ENCODE measurements at places on chromosomes 11 and 22. TPM values are rescaled to one million over a fixed set of nuclear protein-coding genes. Genes with fewer than 3 reads are reported as not detected.

KRTAP5-7 gene
- polyA plus RNA-seq = not detected

DNA sequence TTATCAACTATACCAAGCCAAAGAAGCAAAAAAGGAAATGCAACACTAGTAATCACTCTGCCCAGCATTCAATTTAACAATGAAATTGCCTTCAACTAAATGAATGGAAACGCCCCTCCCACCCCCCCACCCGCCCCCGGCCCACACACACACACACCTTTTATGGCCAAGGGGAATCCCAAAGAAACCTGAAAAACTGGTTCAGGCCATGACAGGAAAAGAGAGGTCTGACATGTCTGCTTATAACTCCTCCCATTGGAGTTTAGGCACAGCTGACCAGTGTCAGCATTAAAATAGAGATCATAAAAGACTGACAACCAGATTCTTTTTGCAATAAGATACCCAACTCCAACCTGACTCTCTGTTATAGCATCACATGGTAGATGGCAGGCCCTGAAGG lies 42.6 kb downstream of the ACER3 start:
- no peak for DNase-seq

DNA sequence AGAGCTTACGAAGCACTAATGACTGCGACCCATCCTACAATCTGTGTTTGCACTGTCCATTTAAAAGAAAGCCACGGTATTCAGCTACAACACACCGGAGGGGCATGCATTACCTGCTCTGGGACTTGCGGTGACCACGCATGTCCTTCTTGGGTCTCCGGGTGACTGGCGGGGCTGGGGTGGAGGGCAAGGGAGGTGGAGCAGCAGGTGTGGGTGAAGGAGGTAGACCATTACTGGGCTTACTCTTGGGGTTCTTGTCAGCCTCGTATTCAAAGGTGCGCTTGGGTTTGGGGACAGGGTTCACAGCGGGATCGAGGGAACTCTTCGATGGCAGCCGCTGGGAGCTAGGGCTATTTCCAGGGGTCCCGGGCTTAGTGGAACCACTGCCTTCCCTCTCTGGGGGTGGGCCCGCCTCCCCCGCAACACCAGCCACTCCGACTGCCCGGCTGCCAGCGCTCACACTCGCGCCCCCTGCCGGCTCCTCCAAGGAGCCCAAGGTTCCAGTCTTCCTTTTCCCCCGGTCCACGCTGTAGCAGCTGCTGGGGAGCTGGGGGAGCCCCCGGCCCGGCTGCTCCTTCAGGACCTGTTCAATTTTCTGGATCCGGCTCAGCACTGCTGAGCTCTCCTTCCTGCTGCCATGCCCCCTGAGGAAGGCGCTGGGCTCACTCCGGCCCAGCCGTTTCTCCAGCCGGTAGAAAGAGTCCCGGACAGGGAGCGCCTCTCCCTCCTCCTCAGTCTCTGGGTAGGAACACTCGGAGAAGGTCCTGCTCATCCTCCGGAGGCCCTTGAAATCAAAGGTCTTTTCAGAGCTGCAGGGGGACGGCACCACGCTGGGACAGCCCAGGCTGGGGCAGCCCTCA lies 47.5 kb downstream of the RPL27A start:
- no peak for DNase-seq

GRCh38 chr11:120024586-120024985 lies 113.3 kb downstream of the TRIM29 start:
- DNase-seq = no peak
